Cardiac ventricle fibroblast (primary cell): ENCODE measurements at places on chromosomes 1 and 21. TPM values are rescaled to one million over a fixed set of nuclear protein-coding genes. Genes with fewer than 3 reads are reported as not detected.

TSACC gene
- total RNA-seq = 0.62 TPM in 1 of 2 replicates, not detected in the other

OLFML3 gene
- total RNA-seq = 59.8 and 64.8 TPM in 2 replicates

OLIG1 gene
- total RNA-seq = not detected in 2 replicates

KDF1 gene
- not detected in 2 replicates for total RNA-seq

B3GALT2 gene
- total RNA-seq = 0.06 TPM in 1 of 2 replicates, not detected in the other

FCRL1 gene
- not detected in 2 replicates for total RNA-seq

KIAA1614 gene
- total RNA-seq = 6.3 and 7.9 TPM in 2 replicates

C1orf141 gene
- total RNA-seq = not detected in 2 replicates

PTPN22 gene
- total RNA-seq = 0.06 and 0.34 TPM in 2 replicates

CHD5 gene
- total RNA-seq = 0.44 and 5.3 TPM in 2 replicates

LPAR3 gene
- not detected in 2 replicates for total RNA-seq

ITLN2 gene
- not detected in 2 replicates for total RNA-seq

LRRC71 gene
- not detected in 2 replicates for total RNA-seq

ANGPTL1 gene
- total RNA-seq = 34.1 and 47.6 TPM in 2 replicates

LRRC39 gene
- total RNA-seq = 0.37 TPM in 1 of 2 replicates, not detected in the other

FAM229A gene
- 2.7 and 4.1 TPM in 2 replicates for total RNA-seq

C1orf74 gene
- total RNA-seq = 0.93 and 1.1 TPM in 2 replicates

TGFBR3 gene
- 94.3 and 94.7 TPM in 2 replicates for total RNA-seq

TRNP1 gene
- 97.8 and 113 TPM in 2 replicates for total RNA-seq

RGS4 gene
- 421 TPM in 2 replicates for total RNA-seq

XCL2 gene
- total RNA-seq = not detected in 2 replicates
